ENCODE measurements at places on chromosomes 1 and 21.

DNA sequence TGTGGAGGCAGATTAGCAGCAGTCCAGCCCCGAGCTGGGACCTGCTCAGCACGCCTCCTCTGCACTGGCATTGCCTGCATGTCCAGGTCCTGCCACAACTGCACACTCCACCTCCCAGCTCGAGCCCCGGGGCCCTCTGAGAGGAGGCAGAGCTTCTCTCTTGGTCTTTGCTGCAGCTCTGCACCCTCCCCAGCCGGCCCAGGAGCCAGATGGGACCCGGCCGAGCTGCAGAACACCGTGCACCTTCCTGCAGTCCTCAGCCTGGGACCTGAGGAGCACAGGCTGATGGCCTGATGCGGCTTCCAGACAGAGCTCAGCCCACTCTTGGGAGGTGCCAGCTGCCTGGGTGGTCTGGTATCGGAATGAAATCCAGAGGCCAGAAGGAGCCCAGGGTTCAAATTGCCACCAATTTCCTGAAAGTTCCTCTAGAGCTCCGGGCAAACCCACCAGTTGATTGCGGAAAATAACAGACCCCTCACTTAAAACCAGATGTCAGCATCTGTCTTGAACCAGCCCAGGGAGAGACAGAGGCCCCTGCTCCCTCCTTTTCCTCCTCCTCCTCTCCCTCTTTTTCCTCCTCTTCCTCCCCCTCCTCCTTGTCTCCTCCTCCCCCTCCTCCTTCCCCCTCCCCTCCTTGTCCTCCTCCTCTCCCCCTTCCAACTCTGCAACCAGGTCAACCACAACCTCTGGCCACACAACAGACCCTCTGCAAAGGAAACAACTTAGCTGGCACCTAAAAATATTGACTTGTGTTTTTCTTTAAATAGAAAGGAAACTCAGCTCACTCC lies 10.6 kb upstream of the SPSB1 start:
- no peak for DNase-seq

DNA sequence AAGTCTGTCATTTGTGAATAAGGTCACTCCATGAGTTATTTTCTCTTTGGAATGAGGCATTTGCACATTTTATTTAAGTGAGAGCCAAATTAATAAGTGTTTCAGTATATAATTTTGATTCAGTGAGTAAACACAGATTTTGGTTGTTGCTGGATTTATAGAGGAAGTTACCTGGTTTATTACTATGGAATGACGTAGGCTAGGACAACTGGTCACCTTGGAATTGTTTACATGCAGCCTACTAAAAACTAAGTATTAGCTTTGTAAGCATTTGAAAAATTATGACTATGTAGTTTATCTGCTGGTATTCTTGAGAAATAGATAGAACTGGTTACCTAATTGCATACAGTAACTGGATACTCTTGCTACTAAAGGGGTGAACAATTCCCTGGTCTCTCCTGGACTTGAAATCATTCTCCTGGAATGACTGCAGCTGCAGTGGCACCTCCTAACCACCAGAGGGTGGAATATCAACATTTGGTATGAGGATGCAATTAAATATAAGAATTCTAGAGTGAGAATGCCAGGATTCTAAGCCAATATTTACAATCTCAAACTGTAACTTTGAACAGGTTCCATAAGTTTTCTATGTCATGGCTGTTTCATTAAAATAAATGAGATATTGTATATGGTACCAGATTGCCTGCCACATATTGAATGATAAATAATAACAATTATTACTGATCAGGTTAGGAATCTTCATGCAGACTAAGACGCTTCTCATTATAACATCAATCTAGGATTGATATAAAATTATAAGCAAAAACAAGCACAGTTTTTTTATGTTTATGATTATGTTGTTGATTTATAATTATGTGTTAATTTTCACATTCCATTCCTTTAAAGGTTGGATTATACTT lies 3.5 kb upstream of the KRTAP27-1 start:
- DNase-seq = no peak

DNA sequence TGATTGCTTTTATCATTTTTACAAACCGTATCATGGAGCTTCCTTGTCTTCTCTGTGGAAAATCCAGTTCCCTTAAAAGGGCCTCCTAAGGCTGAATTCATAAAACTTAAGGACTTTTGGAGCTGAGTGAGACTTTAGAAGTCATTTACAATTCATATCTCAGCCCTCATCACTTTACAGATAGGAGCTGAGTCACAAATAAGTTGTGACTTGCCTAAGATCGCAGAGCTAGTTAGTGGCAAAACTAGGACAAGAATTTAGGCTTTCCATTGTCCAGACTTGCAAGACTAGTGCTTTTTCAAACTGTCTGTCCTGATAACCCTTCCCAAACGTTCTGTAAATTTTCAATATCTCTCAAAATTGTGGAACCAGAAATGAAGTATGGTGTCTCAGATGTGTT lies 37.3 kb downstream of the C1orf21 start:
- no peak for DNase-seq

DNA sequence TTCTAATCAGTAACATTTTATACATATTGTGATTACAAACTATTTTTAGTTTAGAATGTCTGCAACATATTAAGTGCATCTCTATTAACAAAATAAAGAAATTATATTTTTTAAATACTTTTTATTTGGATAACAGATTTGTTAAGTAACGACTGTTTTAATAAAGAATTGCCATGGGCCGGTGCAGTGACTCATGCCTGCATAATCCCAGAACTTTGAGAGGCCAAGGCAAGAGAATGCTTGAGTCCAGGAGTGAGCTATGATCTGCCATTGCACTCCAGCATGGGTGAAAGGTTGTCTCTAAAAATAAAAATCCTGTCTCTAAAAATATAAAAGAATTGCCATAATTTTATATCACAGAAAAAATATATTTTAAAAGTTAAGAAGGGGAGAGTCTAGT lies 4.1 kb downstream of the LRRIQ3 start:
- no peak for DNase-seq

GRCh38 chr1:33081554-33082305 lies 777 bp downstream of the AZIN2 start:
- DNase-seq = no peak

DNA sequence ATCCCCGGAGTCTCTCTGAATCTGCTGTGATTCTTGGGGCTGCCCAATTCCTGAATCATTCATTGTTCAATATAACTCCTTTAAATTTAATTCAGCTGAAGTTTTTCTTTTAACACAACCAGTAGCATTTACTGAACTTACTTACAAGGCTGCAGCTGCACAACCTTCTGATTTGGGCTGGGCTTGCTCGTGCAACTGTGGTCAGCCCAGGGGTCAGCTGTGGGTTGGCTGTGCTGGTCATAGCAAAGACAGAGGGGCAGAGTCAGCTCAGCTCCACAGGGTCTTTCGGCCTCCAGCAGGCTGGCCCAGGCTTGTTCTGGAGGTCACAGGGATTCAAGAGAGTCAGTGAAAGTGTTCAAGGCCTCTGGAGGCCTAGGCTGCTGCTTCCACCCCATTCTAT lies 186.1 kb downstream of the MATN1 start:
- no peak for DNase-seq

- DNase-seq = no peak
These were observed 176.7 kb downstream of the CAMTA1 start for GRCh38 chr1:6961905-6962477.

DNA sequence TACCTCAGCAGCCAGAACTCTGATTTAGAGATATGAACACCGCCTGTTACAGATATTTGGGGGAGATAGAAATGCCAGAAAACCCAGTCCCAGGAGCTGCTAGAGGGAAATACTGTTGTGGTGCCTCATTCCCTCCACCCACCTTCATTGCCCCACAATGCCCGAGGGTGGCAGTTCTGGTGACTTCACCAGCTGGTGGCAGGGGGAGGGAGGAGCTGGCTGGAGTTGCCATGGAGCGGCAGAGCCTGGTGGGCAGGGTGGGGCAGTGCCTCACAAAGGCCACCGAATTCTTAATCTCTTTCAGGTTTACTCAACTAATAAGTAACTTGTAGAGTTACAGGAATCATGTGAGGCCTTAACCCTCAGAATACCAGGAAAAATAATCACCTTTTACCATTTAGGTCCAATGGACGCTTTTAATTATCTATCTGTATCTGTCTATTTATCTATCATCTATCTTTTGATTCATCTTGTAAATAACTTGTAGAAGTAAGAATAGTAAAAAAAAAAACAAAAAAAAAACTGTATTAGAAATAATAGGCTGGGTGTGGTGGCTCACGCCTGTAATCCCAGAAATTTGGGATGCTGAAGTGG lies 11.7 kb upstream of the S100A11 start:
- no peak for DNase-seq

Measured in caudate nucleus (tissue), 63 donors.